ENCODE measurements at places on chromosomes 7 and 10.
A peak's percentile ranks its signal among the peaks of the same experiment; 100 is the strongest.

GRCh38 chr7:154744256-154744860 is 258.6 kb downstream of the PAXIP1 start:
- no peak for DNase-seq

- no peak for DNase-seq
Measured at GRCh38 chr7:82021036-82021435, 251.2 kb upstream of the HGF start.

DNA sequence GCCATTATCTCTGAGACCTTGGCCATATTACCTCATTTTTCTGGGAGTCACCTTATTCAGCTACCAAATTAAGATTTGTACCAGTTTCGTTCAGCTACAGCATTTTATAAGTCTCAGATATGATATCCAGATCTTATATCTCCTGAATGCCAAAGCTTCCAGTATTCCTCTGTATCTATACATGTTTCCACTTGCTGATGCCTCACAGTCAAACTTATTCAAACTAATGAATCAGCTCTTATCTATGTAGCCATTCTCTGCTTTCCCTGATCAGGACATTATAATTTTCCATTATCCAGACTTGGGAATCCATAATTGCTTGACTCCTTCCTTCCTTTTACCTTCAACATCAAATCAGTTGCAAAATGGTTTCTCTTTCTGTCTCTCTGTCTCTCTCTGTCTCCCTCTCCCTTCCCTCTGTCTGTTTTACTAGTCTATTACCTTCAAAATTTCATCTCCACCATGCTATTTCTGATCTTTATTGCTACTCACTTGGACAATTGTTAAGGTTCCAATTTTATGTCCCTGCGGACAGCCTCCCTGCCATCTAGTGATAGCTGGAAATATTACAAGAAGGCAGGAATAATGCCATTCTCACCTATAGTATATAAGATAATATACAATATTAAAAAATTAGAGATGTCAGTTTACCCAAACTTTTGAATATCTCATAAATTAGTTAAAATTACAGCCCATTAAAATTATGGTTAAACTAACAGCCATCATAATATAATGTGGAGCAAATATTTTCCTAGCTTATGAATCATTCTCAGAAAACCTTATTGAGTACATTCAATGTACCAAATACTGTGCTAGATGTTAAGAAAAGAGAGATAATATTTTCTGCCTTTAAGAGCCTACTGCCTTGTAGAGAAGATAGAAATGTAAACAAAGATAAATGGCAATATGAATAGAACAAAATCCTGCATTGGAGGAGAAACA is 89.8 kb downstream of the PCLO start:
- no peak for DNase-seq

DNA sequence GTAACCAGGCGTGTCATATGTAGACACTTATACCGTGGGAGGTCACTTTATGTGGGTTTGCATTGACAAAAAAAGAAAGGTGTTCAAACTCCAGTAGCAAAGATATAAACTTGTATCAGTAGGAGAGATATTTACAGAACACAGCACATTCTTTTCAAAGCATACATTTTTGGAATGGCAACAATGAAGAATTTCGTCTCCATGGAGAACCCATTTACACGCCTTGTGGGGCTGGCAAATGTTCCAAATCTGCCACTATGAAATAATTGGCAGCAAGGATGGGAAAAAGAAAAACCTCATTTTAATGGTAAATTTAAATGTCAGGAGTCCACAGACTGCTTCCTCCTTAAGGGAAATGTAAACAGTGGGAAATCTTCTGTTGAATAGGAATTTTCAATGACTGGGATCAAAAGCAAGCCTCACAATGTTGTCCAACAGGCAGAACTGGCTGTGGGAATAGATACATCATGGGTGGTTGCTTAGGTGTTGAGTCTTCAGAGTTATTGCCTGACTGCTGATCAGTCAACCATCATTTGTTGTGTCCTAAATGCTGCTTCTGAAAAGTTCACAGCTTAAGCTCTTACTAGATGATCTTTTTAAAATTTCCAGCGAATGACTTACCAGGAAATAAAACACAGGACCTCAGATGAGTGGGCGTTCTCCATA is 256.6 kb upstream of the SEMA3C start:
- DNase-seq: no peak

DNA sequence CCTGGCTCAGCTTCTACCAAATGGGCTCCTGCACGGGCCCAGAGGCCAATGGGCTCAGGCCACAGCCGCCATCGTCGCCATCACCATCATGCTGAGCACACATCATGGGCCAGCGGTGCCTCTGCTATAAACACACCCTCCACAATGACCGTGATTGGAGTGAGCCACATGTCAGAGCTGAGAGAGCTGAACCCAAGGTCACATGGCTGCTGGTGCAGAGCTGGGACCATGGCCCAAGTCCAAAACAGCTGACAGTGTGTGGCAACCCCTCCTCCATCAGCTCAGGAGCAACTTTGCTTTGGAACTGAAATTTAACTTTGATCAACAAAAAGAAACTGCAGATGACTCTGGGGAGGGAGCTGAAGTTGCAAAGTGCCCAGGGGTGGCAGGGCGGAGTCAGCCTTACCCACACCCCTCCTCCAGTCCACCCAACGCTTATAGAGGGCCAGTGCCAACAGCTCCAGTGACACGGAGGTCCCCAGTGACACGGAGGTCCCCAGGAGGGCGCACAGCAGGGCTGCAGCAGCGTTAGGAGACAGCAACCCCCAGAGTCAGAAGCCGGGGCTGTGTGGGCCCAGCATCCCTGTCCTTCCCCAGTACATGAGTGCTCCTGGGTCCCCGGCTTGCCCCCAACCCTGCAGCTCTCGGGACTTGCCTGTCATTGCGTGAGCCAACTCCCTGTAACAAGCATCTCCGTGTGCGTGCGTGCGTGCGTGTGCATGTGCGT is 249.6 kb downstream of the ELFN1 start:
- DNase-seq: no peak

DNA sequence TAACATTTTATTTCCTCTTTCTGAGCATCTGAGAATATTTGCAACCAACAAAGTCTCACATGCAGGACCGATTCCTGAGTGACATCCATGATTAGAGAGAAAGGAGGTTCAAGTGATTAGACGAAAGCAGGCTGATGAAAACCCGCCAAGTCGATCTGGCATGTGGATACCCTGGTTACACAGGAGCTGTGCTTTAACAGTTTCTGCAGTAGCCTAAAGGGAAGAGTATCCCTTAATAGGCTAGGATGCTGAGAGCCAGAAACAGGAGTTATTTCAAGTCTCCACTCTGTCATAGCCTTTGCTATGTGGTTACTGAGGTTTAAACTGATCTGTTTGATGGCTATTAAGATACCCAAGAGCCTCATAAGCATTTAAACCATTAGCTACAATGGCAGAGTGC is 82.5 kb downstream of the PRKCQ start:
- DNase-seq: no peak

- no peak for DNase-seq
Measured at GRCh38 chr7:138903859-138904435, 77.2 kb downstream of the KIAA1549 start.

DNA sequence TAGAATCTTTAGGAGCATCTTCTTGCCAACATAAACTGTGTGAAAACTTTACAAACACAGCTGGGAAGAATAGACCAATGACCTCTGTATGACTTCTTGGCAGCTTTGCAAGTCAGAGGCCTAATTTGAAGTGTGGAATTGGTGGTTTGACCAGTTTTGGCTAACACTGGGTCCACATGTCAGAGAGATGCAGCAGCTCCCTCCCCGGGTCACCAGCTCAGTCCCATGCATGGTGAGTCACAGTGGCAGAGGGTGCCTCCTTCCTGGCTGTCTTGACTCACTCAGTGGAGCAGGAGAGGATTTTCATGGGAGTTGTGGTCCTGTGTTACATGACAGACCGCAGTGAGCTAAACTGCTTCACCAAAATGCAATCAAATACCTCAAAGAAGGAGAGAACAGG is 8.2 kb upstream of the STARD3NL start:
- peak; percentile 89 for DNase-seq

GRCh38 chr10:120426306-120426705 is 30.7 kb upstream of the PLPP4 start:
- DNase-seq: peak; percentile 62

- no peak for DNase-seq
Measured at GRCh38 chr7:1151653-1152425, 8.2 kb downstream of the ZFAND2A start.

DNA sequence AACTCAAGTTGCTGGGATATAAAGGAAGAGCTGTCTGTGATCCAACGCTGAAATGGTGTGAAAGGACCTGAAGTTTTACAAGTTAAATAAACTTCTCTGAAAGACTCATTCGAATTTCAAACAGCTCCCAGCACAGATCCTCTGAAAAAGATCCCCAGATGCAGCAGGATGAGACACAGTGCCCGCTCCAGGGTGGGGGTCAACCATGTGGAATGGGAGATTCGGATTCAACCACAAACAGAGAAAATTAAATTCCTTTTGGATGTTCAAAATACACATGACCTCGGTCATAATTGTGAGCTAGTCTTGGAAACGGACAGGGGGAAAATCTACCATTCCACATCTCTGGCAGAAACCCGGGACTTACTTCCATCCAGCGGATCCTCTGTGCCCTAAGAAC is 119.6 kb downstream of the PRKAG2 start:
- DNase-seq: peak; percentile 74

DNA sequence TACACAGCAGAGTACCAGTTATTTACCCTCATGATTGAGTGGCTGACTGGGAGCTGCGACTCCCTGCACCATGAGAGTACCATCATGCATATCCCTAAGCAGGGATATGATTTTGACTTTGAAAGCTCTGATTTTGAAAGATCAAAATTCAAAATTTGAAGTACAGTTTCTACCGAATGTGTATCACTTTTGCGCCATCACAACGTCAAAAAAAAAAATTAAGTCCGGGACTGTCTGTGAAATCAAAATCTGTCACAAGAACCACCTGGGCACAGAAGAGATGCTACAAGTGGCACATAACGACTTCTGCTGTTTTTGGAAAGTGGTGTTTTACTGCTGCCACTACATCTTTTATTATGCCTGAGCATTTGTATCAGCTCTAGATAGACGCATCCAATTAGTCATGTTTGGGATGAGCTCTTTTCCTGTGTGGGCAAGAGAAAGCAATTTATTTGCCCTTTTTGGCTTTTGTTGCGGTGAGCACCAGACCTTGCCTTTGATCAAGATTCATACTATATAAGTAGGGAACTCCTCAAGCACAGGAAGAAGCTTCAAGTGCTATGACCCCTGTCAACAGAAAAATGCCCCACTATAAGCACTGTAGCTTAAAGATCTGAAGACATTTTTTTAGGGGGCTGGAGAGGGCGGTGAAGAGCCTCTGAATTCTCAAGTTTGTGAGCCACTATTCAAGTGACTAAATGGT is 10.7 kb downstream of the MTPN start:
- no peak for DNase-seq

DNA sequence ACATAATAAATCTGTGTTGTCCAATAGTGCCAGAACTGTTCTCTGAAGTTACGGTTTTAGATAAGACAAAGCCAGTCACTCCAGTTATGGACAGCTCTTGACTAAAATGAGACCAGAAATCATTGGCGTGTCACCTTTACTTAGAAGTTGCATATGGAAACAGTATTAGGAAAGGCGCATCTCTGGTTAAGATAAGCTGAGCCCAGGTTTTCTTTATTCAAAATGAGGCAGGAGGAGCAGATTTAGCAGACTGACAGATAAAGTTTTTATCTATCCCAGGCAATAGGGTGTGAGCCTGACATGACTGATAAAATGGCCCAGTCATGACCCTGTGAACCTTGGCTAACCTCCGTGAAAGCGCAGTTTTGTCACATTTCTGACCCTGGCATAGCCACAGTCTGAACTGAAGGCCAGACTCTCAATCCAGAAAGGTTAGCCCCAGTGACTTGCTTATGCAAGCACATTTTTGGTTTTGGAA is 4.2 kb downstream of the CYP26A1 start:
- DNase-seq: no peak

GRCh38 chr10:70478191-70479164 is at the start of gene PALD1:
PALD1 (plus strand) TSS chr10:70478767; CDS start chr10:70525952, 47,185 bp downstream.
- no peak for DNase-seq

- peak; percentile 33 for DNase-seq
Measured at GRCh38 chr7:100942045-100942774, 7.1 kb upstream of the MUC3A start.

DNA sequence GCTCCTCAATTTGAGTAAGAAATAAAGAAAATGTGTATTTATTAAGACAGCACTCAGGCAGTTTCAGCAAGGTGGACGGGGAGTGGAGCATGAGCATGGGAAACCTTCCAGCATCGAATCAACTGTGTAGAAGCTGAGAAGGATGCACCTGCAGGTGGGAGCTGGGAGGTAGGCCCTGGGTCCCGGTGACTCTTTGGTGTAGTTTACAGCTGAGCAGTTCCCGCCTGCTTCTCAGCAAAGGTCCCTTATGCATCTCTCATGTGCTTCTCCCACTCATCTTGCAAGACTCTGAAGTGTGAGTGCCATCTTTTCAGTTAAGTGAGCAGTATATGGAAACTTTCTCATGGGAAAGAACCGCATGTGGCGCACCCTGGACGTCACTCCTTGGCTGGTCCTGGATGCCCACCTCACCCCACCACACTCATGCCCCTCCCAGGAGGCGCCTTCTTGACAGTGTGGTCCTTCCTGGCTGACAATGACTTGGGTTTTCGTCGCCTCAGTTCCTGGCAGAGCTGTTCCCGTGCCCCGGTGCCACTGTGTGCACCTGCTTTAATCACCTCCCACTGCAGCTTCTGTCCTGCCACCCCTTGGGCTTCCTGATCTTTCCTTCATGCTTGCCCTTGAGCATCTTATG is 19.8 kb upstream of the PURB start:
- DNase-seq: no peak

GRCh38 chr10:81502677-81503359 is 372.2 kb upstream of the NRG3 start:
- DNase-seq: no peak

GRCh38 chr7:80770675-80771081 is 132.2 kb downstream of the CD36 start:
- DNase-seq: no peak

- DNase-seq: peak; percentile 67
Measured at GRCh38 chr10:24866604-24867583, 85.5 kb downstream of the PRTFDC1 start.

- peak; percentile 4 for DNase-seq
Measured at GRCh38 chr10:3963191-3963673, 178.2 kb upstream of the KLF6 start.

- no peak for DNase-seq
Measured at GRCh38 chr10:48806342-48806741, 121.7 kb downstream of the WDFY4 start.

DNA sequence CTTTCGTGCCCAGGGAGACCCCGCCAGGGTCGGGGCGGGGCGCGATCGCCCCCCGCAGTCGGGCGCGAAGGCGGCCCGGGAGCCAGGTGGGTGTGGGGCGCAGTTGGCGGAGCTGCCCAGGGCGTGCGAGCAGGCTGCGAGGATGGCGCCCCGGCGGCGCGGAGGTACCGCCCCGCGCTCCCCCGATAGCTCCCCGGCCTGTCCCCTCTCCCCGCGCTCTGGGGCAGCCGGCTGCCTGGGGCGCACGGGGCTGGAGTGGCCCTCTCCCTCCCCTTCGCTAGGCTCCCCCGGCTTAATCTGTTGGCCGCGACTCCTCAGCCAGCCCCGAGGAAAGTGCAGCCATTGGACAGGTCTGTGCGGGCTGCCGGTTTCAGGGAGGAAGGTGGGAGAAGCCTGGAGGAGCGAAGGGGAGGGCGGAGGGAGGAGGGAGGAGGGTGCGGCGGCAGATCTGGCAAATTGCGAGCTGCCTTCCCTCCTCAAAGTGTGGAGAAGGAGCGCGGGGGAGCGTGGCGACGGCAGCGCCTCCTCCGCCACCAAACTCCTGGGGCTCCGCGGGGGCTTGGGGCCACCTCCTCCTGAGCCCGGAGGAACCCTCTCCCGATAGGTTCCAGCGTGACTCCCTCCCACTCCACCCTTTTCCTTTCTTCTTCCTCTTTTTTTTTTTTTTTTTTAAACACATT is 361 bp upstream of the PLXDC2 start:
- DNase-seq: no peak

Data from AG10803 (cell line).